Ureter (tissue), 1 donor: ENCODE measurements at places on chromosomes 5 and 9. TPM values are rescaled to one million over a fixed set of nuclear protein-coding genes. Genes with fewer than 3 reads are reported as not detected.

DNA sequence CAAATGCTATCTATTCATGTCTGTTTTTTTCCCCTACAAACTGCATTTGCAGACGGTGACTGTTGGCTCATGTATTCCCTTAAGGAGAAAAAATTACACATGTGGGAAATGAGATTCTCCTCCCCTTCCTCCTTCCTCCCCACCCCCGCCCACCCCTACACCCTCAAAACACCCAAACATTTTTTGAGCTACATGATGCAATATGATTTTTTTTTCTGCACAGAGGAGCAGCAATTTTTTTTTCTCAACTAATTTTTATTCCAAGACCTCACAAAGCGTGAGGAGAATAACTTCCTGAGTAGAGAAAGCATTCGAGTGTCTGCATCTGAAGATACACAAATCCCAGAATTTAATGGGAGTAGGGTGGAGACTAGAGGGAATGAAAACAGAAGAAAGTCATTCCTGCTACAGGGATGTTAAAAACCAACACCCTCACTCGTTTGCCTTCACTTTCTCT lies 118.1 kb downstream of the PRDM6 start:
- no peak for DNase-seq

- no peak for DNase-seq
These were observed 114.1 kb downstream of the SYK start for GRCh38 chr9:90915693-90916092.

- DNase-seq = no peak
These were observed 65.9 kb downstream of the PRDM6 start for GRCh38 chr5:123154886-123155445.

DNA sequence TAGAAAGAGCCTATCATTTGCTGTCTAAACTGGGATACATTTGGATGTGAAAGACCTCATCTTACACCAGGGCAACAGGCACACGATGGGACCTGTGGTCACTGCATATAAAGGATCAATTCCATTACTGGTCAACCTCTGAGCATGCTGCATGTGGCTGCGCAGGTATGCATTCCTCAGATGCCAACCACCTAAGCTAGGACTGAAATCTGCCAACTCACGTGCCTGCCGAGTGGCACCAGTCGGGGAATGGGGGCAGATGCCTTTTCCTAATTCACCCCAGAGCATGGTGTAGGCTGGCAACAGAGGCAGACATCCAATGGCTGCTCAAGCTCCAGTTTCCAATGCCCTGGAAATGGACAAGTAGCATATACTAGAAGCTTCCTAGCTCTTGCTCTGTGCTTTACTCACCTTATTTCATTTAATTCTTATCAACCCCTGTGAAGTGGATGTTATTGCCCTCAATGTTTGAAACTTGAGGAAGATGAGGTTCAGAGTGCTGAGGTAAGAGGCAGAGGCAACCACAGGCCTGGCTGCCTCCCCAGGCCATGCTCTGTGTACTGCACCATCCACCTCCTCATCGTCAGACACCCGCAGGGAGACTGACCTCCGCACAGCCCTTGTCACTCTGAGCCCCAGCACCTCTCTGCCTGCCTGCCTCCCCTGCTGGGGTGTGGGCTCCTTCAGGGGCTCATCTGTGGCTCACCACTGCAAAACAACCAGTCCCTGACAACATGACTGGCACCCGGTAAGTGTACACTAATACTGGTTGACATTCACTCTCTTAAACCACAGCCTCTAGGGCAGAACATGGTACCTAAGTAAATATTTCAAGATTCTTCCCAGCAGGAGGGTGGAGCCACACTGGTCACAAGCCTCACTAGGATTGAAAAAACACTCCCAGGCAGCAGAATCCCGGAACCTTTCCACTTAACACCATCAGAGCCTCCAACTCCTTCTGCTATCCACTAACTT lies 228.5 kb downstream of the CRB2 start:
- no peak for DNase-seq

- no peak for DNase-seq
These were observed 176.7 kb downstream of the PRDM9 start for GRCh38 chr5:23684103-23684502.

DNA sequence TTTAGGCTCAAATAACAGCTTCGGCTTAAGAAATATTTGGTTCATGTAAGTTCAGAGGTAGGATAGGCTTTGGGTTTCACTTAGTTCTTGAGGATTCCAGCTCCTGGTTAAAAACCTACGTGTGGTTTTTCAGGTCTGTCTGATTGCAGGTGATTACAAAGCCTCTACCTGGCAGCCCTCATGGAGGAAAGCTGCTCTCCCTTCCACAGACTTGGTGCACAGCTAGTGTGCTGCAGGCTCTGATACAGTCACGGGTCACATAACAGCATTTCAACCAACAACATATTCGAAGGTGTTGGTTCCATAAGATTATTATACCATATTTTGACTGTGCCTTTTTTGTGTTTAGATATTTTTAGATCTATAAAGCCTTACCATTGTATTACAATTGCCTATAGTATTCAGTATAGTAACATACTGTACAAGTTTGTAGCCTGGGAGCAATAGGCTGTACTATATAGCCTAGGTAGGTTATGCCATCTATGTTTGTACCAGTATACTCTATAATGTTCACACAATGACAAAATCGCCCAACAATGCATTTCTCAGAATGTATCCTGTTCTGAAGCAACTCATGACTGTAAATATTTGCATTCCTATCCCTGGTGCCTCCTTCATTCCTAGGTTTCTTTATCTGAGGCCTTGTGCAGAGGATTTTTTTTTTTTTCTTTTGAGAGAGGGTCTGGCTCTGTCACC lies 8.0 kb upstream of the DCP2 start:
- DNase-seq = no peak

- no peak for DNase-seq
These were observed 134.6 kb upstream of the DPYSL3 start for GRCh38 chr5:147644460-147644859.

DNA sequence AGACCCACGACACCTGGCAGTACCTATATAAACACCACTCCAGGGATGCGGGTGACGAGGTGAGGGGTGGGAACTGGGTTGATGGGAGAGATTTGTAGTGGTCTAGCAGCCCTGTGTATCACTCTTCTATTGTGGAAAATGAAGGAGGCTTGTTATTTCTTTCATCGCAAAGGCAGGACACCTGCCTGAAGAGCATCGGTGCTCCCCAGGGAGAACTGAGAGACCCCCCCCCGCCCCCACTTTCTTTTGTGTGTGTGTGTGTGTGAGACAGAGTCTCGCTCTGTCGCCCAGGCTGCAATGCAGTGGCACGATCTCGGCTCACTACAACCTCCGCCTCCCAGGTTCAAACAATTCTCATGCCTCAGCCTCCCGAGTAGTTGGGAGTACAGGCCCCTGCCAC lies 8.3 kb upstream of the WDR5 start:
- DNase-seq = no peak

DNA sequence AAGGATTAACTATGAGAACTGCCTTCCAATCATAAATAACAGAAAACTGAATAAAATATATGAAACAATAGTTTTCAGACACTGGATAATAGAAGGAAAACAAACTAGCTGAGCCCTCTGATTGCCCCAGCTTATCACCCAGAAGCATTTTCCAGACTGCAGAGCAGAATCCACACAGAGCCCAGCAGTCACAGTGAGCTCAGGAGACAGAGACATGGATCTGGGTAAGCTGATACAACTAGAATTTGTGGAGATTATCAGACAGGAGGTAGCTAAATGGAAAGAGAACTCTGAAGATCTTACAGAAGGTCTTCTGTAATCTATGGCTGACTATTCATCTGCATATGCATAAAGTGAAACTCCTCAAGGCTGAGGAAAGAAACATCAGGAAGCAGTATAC lies 128.8 kb downstream of the NR2F1-AS1 start:
- no peak for DNase-seq

DNA sequence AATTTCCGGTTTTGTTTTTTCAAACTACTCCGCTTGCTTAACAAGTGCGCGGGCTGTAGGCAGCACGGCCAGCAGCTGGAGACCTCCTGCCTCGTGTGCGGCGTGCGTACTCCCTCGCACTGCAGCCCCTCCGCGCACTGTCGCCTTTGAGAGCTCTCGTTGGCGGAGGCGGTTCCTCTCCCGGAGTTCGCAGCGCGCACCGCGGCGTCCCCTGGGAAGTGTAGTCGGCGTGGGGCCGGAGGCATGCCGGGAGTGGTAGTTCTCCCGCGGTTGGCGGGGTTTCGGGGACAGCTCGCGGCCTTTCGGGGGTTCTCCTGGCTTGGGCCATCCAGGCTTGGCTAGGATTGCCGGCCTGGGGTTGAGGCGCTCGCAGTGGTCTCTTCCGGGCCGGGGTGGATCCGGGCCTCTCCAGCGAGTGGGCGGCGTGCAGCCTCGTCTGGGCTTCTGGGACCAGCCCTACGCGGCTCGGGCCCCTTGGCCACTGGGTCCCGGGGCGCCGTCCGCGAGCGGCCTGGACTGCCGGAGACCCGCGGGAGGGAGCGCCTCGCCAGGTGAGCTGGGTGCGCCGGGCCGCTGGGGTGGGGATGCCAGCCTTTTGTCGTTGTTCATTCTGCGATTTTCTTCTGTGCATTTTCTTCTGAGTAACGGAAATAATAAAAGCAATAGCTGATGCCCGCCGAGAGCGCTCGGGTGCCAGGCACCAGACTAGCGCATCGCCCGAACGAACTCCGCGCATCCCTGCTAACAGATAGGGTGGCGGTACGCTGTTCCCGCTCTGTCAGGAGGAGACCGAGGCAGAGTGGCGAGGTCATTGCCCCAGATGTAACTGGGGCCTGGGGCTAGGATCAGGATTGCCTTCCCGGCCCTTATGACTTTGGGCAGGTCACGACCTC lies at the start of gene ZNF354C:
Gene ZNF354C, plus strand, starts transcription at position 258 of the 893 bp plus-strand sequence. CDS start 1,696 bp downstream, outside the sequence.
- peak; percentile 88 for DNase-seq

The BBLN gene
- 179 TPM for total RNA-seq

The TAL2 gene
- not detected for total RNA-seq

DNA sequence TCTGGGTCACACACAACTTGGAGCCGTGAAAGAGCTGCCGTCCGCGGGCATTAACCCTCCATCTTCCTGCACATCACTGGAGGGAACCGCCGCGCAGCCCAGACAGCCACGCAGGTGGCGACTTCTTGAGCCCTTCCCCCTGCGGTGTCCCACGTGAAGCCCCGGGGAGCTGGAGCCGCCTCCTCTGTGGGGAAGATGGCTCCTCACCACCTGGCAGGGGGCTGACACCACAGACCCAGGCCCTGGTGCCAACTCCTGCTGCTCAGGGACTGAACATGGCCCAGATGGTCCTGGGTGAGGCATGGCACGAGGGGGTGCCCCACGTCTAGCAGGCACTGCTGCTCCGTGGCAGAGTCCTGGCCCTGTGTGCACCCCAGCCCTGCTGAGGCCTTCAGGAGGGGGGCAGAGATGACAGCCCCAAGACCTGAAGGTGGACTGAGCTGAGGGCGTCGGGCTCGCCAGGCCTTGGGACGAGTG lies 38.9 kb downstream of the NDUFS6 start:
- DNase-seq = no peak

GRCh38 chr5:21810737-21811316 lies 1042.3 kb downstream of the CDH12 start:
- no peak for DNase-seq

- DNase-seq = no peak
These were observed 68.2 kb downstream of the HMHB1 start for GRCh38 chr5:143880178-143880577.

DNA sequence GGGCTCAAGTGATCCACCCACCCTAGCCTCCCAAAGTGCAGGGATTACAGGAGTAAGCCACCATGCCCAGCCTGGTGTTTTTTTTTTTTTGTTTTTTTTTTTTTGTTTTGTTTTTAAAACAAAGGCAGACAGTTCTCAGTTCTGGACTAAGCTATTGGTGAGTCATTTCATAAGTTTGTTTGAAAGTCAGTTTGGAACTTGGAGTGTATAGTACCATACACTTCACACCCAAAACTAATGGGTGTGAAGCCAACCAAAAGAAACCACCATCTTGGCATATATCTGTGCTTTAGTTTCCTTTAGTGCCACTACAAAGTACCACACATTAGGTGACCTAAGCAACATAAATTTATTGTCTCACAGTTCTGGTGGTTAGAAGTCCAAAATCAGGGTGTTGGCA lies 13.4 kb downstream of the MAST4 start:
- no peak for DNase-seq

DNA sequence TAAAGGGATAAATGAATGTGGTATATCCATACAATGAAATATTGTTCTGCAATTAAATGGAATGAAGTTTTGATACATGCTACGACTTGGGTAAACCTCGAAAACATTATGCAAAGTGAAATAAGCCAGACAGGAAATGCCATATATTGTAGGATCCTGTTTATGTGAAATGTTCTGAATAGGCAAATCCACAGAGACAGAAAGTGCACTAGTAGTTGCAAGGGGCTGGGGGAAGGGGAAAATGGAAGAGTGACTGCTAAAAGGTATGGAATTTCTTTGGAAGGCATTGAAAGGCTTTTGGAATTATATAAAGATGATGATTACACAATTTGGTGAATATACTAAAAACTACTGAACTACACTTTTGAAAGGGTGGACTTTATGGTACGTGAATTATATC lies 97.0 kb downstream of the FOXD1 start:
- DNase-seq = no peak
